ENCODE measurements at places on chromosomes 6 and 20.

- no peak for DNase-seq
Observed at GRCh38 chr20:62428002-62428372, 648 bp upstream of the RBBP8NL start.

DNA sequence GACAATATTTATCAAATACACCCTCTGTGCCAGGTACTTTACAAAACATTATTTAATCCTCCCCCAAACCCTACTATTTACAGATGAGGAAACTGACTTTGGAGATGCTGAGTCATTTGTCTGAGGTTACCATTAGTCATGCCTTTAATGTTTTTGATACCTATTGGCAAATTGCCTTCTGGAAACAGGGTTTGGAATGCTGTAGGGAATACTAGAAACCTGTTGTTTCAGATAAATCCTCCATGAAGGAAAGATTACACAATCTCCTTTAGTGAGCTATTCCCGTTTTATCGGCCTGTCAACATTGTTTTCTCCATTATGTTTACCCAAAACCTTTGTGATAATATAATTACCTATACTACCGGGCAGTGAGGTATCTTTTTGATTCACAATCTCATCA, 93.6 kb upstream of the ADGRF1 start:
- DNase-seq, result no peak

- no peak for DNase-seq
Observed at GRCh38 chr6:162157167-162157870, 570.2 kb downstream of the PRKN start.

GRCh38 chr6:89797317-89797716, 22.3 kb downstream of the MDN1 start:
- DNase-seq, result no peak

DNA sequence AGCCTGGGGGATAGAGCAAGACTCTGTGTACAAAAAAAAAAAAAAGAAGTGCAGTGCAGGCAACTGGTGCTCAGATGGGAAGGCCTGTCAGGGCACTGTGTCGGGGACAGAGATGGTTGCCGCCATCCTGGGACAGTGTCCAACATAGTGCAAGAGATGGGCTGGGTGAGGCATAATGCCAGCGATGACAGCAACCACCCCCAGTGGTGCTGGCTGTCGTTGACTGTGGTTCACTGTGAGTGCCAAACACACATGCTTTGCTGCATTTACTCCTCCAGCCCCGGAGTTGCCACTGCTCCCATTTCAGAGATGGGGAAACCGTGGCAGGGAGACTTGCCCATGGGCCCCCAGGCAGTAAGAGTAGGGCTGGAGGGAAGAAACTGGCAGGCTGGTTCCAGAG, 5.2 kb upstream of the C20orf203 start:
- DNase-seq, result no peak

GRCh38 chr20:61778495-61778863, 287.2 kb downstream of the TAF4 start:
- DNase-seq, result no peak

GRCh38 chr6:77089776-77090175, 373.5 kb downstream of the HTR1B start:
- no peak for DNase-seq

DNA sequence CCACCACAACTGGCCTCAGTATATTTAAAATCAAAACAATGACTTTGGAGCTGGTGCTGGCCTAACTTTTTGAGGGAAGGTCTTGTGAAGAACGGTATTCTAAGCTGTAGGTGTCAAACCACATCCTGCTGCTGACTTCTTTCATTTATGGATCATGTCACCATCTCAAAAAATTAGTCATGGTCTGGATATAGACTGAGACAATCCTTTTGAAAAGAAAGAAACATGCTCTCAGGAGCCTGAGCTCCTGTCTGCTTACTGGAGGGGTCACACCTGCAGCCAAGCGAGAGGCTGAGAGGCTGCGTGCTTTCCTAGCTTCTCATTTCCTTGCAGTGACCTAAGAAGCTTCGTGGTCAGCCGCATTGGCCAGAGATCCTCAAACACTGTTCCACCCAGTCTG, 55.2 kb downstream of the TIAM2 start:
- DNase-seq, result peak; percentile 37

DNA sequence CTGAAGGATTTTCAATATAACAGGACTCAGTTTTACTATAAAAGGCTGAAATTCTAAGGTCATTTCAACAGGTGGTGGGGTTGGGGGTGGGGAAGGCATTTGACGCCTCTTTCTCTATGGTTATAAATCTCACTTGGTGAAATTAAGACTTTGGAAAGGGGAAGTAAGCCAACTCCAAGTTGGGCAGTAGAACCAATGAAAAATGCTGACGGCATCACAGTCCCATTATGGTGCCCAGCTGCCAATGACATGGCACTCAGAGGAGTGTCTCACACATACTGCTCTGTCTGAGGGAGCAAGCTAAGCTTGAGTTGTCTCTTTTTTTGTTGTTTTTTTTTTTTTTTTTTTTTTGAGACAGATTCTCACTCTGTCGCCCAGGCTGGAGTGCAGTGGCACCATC, 4.7 kb downstream of the SLC16A10 start:
- DNase-seq, result no peak

GRCh38 chr20:6886065-6886729, 118.7 kb downstream of the BMP2 start:
- no peak for DNase-seq

DNA sequence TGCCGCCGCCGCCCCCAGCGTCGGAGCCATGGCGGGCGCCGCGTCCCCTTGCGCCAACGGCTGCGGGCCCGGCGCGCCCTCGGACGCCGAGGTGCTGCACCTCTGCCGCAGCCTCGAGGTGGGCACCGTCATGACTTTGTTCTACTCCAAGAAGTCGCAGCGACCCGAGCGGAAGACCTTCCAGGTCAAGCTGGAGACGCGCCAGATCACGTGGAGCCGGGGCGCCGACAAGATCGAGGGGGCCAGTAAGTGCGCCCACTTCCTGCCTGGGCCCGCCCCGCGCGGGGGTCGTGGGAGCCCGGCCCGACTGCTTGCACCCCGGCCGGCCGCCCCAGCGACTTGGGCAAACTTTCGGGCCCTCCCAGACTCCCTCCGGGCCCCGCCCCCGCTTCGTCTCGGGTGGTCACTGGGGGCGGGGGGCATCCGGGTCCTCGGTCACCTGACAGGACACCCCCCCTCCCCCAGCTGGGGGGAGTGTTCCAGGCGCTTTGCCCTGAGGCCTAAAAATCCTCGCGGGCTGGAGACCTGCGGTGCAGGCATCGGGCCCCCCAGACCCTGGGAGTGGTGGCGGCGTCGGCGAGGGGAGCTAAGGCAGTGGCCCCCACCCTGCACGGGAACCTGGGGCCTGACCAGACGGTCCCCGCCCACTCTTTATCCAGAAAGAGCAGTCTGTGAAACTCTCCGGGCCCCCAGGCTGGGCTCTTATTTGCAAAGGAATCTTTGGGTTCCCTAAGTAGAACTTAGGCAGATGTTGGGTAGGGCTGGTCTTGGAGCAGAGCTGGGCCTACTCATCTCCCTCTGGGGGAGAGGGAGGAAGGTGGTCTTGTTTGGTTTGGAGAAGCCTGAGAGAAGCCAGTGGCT, 501 bp downstream of the PLCG1 start:
- peak; percentile 75 for DNase-seq

- no peak for DNase-seq
Observed at GRCh38 chr20:5353624-5354496, 37.1 kb upstream of the PROKR2 start.

DNA sequence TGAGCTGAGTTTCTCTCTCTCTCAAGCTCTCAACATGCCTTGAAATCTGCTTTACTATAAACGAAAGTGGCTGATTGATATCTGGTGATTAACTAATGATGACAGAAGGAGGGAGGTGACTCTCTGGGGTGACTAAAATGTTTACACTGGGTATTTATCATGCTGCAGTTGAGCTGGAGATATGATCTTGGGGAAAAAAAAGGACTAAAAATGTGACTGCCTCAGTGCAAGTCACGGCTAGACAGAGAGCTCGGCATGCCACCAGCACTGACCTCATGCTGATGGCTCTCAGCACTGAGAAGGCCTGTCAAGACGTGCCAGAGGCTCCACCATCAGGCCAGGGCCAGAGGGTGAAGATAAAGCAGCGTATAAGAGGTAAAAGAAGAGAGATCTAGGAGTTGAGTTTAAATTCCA, 103.1 kb upstream of the SPACA1 start:
- DNase-seq, result no peak

DNA sequence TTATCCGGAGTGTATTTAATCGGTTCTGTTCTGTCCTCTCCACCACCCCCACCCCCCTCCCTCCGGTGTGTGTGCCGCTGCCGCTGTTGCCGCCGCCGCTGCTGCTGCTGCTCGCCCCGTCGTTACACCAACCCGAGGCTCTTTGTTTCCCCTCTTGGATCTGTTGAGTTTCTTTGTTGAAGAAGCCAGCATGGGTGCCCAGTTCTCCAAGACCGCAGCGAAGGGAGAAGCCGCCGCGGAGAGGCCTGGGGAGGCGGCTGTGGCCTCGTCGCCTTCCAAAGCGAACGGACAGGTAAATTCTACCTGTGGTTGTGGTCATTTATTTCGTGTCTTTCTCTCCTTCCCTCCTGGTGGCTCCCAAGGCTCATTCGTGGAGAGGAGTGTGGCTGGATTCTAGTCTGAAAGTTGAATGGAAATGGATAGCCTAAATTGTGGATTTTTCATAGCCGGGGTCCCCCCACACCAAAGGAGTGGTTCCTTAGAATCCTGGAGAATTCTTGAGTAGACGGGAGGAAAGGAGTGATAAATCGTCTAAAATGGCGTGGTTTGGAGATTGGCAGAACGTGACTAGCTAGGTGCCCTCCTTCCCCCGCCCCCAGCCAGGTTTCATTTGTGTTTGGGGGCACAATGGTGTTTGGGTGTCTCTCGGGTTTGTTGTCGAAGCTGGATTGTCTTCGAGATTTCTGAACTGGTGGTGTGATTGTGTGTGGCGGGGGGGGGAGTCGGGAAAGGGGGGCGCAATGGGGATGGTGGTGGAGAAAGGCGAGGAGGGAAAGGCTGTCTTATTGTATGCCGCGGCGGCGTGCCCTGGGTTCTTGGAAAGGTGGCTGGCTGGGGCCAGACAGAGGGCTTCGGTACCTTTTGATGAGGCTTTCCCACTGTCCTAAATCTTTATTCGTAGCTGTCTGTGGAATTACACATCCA, 673 bp downstream of the MARCKS start:
- DNase-seq, result no peak

DNA sequence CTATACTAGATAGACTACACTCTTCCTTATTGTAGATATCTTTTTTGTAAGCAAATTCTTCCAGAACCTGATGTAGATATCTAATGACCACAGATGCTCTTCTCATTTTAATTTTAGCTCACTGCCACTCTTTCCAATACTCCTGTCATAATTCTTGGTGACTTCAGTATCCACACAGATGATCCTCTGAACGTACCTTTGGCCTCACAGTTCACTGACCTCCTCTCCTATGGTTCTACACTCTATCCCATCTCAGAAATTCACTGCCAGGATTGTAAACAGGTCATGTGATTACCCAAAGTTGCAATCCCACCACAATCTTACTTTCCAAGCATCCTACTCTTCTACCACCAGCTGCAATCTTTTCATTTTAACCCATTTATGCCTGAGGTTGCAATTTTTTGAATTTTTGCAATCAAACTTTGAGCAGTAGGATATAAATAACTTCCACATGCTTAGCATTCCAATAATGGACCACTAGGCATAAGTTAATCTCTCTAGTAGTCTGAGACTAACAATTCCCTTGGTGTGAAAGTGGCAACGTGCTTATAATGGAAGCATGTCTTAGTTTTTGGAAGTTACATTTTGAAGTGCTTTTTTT, 31.2 kb downstream of the ESF1 start:
- DNase-seq, result no peak

DNA sequence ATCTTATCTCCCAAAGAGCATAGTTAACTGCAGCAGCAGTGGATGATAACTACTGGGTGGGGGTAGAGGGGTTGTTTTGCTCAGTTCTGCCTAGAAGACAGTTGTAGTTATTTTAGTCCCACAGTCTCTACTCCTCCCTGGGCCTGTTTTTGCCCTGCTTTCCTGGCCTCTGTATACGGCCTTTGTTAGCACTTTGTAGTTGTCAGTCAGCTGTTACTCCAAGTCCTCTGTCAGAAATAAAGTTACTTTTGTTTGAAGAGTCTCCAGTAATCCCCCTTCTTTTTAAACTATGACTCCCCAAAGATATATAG, 113.9 kb downstream of the SLC16A10 start:
- no peak for DNase-seq

- no peak for DNase-seq
Observed at GRCh38 chr20:44465001-44465560, 10.6 kb upstream of the TTPAL start.

DNA sequence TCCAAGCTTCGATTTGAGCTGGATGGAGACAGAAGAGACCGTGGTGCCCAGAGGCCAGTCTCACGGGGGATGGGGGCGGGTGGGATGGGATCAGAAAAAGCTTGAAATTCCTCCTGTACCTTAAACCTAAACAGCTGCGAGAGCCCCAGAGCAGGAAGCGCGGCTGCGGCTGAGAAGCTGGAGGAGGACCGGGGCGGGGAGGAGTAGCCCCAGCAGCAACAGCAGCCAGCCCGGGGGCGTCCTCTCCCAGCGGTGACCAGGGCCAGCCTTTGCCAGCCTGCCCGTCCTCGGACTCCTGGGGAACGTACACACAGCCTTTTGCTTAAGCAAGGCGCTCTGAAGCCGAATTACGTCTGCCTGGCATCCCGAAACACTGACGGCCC, 17.4 kb upstream of the PRDM13 start:
- no peak for DNase-seq

- DNase-seq, result no peak
Observed at GRCh38 chr6:30142665-30143064, 6.7 kb downstream of the TRIM40 start.

DNA sequence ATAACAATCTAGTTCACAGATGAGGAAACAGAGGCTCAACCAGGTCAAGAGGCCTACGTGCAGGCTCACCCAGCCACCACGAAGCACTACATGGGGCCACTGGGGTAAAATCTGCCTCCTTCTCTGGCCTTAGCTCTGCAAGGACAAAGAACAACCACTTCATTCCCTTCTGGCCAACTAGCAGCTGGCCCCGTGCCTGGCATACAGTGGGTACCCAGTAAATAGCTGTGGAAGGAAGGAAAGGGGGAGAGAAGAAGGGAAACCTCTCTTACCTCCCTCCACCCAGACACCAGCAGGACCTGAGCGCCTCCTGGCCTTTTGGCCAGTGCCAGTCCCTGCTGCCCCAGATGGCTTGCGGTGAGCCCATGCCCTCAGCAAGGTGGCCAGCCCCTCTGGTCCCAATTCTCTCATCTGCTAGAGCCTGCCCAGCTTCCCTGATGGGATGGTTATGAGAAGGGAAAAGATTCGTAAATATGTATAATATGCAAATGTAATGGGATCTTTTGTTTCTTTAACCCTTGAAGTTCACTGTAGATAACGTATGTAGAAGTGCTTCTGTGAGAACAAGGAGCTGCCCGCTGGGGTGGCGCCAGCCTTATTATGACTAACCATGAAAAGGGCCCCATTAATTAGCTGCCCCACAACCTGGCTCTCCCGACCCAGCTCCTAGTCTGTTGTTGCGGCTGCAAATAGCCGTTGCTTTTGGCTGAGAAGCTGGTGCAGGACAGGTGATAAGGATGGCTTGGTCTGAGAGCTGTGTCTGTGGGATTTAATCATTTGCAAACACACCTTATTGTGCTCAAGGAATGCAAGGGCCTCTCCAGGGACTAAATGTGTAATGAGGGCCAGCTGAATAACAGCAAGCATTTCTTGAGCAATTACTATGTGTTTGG, 62.0 kb downstream of the DLGAP4 start:
- no peak for DNase-seq

Measured in activated CD4-positive, alpha-beta memory T cell treated with anti-CD3 and anti-CD28 coated beads, Interleukin-2, amount 10 ng/mL, durations not matched to agents 7 days and 5 days (primary cell).